ENCODE measurements at places on chromosomes 4 and X.

GRCh38 chr4:95142932-95143331 is 385.2 kb downstream of the BMPR1B start:
- no peak for DNase-seq

- no peak for DNase-seq
Observed at GRCh38 chr4:138049355-138049754, 192.8 kb downstream of the SLC7A11 start.

GRCh38 chr4:10694828-10695209 is 10.3 kb upstream of the CLNK start:
- DNase-seq = no peak

DNA sequence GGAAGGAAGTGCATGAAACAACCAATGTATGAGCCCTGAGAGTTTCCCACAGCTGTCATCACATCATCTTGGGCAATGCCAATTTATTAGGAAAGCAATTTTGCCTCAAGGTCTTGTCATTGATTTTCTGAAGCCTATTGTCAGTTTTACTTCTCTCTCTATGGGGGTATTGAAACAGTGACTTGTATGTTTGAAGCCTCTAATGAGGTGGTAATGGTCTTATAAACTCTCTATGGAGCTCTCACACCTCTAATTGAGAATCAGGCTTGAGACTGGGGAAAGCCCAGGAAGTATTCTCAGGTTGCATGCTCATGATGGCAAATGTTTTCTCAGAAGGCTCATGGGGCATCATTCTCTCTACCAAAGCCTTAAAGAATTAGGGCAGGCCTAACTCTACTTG is 308.2 kb upstream of the EMCN start:
- no peak for DNase-seq

DNA sequence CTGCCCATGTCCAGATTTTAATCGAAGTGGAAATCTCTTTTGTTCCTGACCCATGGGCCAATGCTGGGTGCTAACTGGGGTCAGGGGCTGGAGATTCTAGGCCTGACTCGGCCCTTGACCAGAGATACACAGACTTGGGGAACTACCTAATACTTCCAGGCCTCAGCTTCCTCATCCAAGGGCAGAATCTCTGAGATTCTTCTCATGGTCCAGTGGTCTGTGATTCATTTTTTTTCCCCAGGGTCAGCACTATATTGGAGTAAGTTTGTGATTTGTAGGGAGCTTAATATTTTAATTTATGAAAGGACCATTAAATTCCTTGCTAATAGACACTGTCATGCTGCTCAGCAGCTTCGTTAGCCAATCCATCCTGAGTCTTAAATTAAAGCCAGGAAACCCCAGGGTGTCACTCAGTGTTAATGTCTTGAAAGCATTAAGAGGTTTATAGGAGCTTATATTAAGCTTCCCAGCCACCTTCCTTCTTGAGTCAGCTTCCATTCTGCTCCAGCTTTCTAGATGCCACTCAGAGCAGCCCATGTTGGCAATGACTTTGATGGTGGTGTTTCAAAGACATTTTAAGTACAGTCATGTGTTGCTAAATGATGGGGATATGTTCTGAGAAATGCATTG is 27.0 kb upstream of the PROM1 start:
- no peak for DNase-seq

DNA sequence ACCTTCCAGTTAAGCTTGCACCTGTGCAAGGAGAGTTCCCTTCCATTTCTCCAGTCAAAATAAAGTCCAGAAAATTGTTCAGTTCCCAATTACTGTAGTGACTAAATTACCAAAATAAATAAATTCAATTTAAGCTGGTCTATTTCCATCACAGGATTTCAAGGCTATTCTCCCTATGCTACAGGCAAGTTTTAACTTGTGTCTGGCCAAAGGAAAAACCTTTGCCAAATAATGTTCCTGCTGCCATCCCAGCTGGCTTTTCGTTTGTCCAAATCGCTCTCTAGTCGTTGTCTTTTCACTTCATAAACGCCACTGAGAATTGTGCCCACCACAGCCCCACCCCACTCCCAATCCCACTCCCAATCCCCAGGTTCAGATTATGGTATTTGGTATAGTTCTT is 2.4 kb downstream of the KCTD8 start:
- no peak for DNase-seq

DNA sequence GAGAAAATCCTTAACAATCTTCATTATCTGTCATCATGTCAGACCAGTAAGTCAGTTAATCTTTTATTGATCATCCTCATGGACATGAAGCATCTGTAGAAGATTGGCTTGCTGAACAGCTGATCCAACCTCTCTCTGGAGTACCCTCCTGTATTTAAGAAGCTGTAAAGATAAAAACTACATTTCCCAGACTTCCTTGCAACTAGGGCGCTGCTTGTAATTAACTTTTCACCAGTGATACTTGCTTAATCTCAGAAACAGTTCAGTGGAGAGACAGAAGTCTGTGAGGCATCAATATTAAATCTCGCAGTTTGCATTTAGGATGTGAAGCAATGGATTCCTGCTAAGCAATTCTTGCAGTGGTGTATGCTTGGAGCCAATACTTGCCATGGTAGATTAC is 36.0 kb upstream of the SMARCA5 start:
- DNase-seq = no peak

- DNase-seq = no peak
Observed at GRCh38 chr4:127574643-127575042, 58.1 kb upstream of the INTU start.

DNA sequence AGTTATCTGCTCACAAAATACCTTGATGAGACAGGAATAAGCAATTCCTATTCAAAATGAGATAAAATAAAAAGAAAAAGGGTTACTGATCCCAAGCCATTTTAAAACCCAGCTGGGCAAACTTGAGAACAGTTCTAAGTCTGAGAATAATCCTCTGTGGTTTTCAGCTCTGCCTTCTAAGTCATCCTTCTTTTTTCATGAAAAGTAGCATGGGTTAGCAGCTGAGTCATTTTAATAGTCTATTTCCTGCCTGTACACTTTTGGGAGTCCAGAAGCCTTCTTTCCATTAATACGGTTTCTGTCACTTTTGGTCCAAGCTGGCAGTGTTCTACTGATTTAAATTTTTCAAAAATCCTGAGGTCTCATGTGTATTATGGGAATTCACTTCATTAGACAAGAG is 374.3 kb downstream of the IQCM start:
- no peak for DNase-seq

DNA sequence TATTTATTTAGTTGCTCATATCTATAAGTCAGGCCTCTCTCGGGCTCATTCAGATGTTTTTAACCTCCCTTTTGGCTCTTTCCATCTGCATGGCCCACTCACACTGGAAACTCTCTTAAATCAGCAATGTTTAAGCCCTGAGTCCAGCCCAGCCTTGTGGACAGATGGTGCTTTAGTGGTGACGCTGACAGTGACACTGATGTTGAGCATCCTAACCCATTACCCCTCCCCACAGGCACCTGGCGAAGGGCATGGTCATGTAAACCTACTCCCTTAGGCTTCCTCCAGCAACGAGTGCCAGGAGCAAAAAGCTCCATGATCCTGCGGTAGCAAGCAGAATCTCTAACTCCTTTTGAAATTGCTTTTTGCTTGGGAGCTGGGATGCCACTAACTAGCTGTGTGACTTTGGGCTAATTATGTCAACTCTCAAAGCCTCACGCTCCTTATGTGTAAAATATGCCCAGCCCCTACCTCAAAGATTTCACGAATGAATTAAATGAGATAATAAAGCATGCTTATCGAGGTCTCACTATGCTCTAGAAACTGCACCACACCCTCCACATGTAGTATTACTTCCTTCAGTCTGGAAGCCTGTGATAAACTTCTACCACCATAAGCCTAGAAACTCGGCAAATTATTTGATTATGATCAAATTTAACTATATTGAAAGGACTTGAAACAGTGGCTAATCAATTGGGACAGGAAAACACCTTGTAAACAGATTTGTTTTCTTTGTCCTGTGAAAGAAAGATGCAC is 569.4 kb downstream of the BCOR start:
- DNase-seq = no peak

DNA sequence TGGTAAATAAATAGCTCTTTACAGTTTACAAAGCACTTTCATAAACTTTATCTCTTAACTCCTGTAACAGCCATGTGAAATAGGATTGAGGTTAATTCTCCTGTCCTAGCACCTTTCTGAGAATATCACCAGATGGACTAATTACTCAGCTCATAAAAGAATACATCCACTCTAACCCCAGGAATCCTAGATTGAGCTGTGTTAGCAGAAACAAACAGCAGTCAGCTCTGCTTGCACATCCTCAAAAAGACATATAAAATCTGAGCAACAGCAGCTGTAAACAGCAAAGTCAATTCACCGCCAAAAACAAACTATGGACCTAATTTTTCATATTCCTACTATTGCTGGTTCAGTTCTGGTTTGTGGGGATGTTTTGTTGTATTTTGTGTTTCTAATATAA is 182.8 kb downstream of the QDPR start:
- DNase-seq = no peak

DNA sequence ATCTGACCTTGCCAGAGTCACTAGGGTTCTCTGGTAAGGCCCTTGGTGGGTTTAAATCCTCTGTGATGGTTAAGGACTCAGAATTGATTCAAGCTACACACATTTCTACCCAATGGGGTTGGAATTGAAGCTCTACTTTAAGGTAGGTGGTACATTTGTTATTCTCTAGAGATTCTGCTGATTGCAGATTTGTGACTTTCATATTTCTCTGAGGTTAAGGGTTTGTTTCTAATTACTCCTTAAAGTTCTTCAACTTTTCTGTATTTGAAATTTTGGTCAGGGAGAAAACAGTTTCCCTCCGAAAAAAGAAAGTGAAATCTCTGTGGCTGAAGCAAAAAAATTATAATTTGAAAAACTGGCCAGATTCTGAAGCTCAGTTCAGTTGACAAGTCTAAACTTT is 25.8 kb upstream of the USP46 start:
- no peak for DNase-seq

DNA sequence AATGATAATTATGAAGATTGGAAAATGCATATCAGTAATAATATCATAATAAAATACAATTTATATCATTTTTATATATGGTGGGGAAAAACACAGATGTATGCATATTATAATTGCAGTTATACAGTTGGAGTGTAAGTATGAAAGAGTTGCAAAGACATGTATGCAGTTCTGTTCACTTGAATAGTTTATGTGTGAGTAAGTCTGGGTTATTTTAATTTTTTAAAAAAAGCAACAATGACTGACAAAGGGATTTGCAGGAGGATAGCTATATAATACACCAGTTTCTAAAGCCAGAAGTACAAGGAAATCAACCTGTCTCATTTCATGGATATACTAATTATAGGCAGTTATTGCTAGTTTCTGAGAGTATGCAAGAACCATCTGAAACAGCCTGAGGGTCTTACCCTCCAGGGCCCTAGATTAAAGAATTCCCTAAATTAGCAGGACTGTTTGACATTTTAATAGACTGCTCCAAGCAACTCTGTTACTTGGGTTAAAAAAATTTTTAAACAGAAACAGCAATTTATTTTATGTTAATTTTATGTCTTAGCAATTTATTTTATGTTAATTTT is 40.2 kb downstream of the FAM114A1 start:
- DNase-seq = no peak

DNA sequence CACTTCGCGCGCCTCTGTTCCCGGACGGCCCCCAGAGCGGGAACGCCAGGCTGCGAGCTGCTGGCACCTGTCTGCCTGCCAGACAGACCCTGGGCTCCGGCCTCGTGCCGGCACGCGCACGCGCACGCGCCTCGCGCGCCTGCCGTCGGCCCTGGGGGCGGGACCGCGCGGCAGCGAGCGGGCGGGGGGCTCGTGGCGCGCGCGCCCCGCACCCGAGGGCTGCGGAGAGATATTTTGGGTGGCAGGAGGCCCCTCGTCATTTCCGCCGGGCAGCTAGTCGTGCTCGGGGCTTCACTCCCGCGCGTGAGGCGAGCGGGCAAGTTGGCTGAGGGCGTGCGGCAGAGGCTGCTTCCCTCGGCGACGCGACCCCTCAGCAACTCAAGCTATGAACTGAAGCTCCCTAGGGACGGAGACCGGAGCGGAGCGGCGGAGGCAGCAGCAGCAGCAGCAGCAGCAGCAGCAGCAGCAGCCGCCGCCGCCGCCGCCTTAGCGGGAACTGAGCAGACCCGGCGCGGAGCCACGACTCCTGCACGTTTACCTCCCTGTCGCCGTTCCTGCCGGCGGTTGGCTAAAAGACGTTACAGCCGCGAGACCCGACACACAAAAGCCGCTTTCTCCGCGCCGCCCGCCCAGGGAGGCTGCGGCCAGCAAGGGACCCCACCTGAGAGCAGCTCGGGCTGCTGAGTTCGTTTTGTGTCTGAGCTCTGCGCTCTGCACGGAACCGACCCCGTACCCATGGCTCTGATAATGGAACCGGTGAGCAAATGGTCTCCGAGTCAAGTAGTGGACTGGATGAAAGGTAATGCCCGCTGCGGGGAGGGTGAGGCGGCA is at the start of gene CNKSR2:
CNKSR2 (plus strand) TSS at position 256 of the 831 bp plus-strand sequence; CDS start at position 736, 480 bp downstream.
- peak; percentile 59 for DNase-seq

GRCh38 chr4:96708766-96709165 is 868.9 kb downstream of the PDHA2 start:
- no peak for DNase-seq

DNA sequence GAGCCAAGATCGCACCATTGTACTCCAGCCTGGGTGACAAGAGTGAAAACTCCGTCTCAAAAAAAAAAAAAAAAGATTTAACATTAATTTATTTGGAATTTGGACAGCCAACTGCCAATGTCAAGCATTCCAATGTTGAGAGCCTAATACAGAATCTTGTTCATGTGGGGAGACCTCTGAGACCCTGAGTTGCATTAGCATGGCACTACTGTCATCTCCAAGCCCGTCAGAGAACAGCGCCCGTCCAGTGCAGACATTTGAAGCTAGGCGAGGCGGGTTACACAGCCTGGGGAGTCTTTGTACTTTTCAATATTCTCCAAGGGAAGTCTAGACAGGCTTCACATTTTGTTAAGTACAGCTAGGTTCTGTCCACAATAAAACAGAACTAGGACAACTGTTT is 126.7 kb downstream of the CHRNA9 start:
- no peak for DNase-seq

GRCh38 chrX:109281483-109282275 is 200.2 kb downstream of the GUCY2F start:
- no peak for DNase-seq

- no peak for DNase-seq
Observed at GRCh38 chr4:90503677-90504076, 376.5 kb downstream of the CCSER1 start.

GRCh38 chr4:99800332-99801004 is 16.2 kb upstream of the DAPP1 start:
- no peak for DNase-seq

GRCh38 chr4:147913137-147913536 is 181.2 kb downstream of the ARHGAP10 start:
- DNase-seq = no peak

DNA sequence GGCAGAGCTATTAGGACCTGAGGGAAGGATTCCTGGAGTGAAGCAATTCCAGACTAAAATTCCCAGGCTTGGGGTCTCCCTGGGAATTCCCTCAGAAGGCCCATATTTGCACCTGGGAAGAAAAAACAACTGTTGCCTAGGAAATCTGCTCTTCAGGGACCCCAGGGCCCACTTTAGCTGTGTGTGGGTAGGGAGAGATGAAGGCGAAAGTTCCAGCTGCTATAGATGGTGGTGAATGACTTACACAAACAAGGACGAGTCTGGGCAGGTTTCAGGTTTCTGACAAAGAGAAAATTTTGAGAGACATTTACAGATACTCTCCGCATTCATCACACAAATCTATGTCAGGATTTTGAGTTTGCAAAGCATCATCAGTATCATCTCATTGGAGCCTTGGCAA is 126.1 kb downstream of the GPC3 start:
- no peak for DNase-seq
